ENCODE measurements at places on chromosomes 1 and 21.

DNA sequence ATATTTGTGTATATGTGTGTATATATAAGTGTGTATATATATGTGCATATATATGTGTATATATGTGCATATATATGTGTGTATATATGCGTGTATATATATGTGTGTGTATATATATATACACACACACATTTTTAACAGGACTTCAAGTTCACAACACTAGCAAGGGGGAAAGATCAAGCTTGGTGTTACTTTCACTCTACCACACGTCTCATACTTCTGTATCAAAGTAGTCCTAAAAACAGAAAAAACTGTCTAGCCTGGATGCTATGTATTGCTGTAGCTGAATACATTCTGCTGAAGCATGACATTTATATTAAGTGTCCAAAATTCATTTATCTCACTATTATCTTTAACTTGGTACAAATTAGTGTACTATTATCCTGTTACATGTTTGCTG lies 17.9 kb upstream of the ATP6V1G3 start:
- no peak for DNase-seq

DNA sequence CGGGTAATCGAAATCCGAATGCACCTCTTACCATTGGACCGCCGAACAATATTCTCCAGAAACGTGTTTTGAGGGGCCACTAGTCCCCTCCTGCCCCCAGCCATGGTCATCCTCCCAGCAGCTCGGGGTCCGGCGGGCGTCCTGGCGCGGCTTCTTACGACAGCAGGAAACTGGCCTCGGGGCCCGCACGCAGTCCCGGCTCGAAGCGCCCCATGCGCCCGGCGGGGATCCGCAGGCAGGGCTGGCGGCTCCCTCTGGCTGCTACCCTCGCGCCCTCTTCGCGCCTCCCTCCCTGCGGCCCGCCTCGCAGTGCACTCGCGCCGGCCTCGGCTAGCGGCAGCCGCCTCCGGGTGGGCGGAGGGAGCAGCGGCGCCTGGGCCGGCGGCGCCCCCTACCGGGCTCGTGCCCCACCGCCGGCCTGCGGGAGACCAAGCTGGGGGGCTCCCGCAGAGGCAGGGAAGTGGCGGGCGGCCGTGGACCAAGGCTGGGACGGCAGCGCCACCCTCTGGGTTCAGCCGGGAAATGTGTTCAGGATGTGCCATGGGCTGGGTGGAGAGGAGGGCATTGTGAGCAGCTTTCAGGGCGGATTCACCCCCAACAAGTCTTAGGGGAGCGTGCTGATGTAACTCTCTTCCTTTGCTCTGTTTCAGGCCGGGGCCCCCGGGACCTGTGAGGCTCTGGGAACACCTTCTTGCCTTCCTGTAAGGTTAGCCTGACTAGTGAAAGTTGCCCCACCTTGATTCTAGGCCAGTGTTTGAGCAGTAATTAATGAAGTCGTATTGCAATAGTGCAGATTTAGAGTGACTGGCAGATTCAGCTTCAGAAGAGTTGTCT lies at the start of gene KCNH1:
Gene KCNH1, minus strand, starts transcription at position 313 of the 834 bp plus-strand sequence. Its CDS starts 203 bp downstream, at position 110.
- peak; percentile 96 for DNase-seq

GRCh38 chr1:206065547-206066145 lies 12.7 kb downstream of the RHEX start:
- no peak for DNase-seq

GRCh38 chr1:87113313-87113712 lies 198.9 kb downstream of the HS2ST1 start:
- no peak for DNase-seq

DNA sequence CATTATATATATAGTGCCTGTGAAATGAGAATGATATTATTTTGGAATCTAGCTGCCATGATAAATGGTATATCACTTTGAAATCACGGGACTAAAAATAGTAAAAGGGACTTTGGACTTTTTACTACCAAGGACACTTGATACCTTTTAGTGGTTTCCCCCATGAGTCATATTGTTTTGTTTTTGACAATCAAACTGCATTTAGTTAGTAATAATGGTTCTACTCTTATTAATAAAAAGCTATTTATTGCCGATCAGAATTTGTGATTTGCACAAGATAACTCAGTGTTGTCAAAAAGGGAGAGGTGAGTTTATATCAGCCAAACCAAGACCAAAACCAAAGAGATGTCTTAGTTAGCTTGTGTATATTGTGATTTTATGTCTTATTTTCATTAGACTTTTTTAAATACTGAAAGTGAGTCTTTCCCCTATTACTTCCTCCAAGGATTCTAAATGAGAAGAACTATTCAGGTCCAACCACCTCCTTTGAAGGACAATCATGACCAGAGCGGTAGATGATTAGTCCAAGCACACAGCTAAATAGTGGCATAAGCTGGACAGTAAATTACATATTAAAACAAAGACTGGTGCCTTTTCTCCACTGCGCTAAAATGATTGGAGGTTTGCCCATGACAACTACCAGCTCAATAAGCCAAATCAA lies 281.7 kb upstream of the ESRRG start:
- peak; percentile 86 for DNase-seq

- DNase-seq = no peak
Measured at GRCh38 chr1:86138746-86139145, 17.8 kb downstream of the COL24A1 start.

DNA sequence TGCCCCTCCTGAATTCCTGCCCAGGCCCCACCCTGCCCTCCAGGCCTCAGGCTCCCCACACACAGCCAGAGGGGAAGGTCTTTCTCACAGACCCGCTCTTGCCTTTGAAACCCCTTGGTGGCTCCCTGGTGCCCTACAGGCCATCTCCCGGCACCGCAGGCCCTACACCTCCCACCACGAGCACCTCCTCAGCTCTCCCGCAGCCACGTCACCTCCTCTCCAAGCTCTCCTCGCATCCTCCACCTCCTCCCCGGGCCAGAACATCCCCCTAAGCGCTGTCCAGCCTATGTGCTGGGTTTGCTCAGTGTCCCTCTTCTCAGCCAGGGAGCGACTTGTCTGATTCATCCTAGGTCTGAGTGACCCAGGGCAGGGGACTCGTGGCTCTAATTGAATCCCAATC lies 66.4 kb downstream of the DMRTB1 start:
- peak; percentile 36 for DNase-seq

DNA sequence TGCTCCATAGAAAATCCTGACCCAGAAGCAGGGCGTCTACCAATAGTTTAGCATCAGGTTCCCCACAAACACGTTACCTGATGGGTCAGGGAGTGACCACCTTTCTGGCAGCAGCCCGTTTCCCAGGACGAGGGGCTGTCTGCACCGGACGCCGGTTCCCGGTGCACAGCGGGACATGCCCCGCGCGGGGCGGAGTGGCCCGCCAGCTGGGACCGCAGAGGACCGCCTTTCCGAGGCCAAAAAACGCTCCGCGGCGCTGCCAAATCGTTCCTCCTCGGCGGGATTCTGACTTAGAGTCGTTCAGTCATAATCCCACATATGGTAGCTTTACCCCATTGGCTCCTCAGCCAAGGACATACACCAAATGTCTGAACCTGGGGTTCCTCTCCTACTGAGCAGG lies 126.1 kb downstream of the LIPI start:
- no peak for DNase-seq

- peak; percentile 78 for DNase-seq
Measured at GRCh38 chr1:175154629-175155472, 37.7 kb downstream of the KIAA0040 start.

DNA sequence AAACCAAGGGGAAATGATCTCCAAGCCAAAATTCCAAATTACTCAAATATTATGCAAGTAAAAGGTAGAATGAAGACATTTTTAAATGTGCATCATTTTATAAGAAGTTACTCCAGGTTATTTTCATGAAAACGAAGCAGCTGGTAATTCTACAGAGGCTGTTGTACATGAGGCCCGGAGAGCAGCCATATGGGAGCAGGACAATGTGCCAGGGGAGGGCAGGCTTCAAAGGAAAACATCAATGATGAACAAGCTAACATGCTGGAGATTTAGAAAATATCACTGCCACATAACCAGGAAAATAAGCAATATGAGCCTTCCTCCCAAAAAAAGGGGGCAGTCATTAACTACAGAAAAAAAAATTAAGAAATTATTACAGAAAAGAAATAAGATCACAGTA lies 109.1 kb downstream of the TIAM1 start:
- no peak for DNase-seq

DNA sequence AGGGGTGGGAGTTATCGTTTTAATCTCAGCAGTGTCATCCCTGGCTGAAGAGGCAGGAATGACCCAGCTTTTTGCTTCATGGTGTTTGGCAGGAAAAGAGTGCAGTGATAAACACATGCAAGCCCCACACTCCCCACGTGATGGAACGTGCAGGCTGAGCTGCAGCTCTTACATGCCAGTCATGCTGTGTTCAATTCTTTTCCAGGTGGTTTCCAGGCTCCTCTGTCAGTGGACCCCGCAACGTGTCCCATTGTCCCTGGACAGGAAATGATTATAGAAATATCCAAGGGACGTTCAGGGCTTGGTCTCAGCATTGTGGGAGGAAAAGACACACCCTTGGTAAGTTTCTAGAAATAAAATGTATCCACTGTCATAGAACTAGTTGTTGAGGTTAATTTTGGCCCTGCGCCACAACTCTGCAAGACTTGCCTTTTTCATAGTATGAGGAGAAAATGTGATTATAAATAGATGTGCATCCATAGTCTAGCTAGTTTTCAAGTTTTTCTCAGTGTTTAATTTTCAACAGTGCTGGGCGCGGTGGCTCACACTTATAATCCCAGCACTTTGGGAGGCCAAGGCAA lies 110.2 kb upstream of the L1TD1 start:
- DNase-seq = no peak

GRCh38 chr1:61090546-61091202 lies 8.3 kb downstream of the NFIA start:
- DNase-seq = no peak

DNA sequence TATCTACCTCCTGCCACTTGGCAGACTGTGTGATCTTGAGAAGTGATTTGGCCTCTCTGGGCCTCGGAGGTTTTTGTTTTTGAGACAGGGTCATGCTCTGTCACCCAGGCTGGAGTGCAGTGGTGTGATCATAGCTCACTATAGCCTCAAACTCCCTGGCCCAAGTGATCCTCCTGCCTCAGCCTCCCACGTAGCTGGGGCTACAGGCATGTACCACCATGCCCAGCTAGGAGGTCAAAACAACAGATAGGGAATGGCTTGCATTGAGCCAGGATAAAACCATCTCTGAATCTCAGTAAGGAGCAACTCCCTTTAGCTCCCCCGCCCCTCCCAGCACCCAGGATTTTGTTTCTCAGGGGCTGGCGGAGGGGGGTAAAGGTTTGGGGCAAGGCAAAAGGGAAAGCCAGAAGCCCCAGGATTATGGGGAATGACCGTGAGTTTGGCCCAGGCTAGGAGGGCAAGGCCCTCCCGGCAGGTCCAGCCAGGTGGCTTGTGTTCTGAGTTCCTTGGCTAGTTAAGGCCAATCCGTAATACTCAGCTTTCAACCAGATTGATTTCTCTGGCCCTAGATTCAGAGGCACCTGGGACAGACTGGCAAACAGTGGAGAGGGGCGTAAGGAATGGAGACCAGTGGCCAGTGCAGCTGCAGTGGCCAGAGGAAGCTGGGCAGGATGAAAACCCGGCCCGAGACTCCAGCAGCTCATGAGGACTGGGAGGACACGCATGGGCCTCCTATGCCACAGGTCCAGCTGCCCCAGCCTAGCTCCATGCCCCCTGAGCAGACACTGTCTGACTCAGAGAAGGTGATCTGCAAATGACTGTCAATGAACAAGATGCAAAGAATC lies 130.1 kb downstream of the DMRTB1 start:
- DNase-seq = no peak

DNA sequence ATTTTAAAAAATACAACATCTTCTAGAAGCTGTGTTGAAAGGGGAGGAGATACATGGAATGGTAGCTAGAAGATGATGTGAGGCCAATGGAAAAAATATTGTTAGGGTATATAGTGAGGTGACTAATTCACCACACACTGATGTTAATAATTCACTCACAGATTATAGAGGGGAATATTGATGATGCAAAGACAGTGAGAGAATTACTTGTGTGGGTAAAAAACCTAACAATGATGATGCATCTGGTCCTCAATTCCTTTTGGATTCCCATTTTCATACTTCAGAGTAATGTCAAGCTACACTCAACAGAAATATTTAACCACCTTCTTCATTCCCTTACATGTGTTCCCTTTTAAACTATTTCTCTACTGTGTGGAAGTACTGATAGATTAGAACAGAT lies 169.5 kb upstream of the DPYD start:
- no peak for DNase-seq

DNA sequence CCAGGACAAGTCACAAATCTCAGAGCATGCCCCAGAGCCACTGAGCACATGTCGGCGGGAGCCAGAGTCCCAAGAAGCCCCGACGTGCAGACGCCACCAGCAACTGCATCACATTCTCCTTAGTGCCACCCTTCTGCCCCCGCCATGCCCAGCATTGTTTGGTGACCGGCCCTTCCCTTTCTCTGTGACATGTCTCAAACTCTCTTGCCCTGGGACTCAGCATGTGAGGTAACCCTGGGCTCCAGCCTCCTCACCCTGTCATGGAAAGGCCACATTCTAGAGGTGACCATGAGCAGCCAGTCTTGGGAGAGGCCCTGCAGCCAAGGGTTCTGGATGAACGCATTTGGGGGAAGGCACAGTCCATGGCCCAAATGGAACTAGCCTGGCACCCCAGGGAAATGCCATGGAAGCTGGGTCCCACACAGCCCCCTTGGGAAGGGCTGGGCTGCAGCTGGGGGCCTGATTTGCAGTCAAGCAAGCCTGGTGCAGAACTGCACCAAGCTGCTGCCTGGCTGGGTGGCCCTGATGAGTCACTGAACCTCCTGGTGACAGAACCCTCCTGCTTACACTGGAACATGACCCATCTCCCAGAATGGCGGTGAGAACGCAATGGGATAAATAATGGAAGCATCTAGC lies 94.4 kb downstream of the ITPKB start:
- DNase-seq = peak; percentile 41

DNA sequence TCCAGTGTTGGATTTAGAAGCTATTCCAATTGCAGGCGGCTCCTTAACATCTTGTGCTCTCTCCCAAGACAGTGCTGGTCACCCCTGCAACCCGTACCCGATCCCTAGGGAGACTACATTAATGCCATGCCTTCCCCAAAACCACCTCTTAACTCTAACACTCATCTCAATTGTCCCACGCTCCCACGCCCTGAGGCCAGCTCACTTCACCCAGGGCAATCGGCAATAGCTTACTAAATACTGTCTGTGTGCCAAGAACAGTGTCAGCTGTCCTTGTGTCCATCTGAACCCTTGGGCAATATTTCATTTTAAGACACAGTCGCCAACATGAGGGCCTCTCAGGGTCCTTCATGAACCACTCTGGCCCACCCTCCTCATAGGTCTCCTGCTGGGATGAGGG lies 13.9 kb downstream of the C1orf198 start:
- DNase-seq = no peak

- no peak for DNase-seq
Measured at GRCh38 chr1:29939079-29939478, 702.8 kb downstream of the PTPRU start.

- DNase-seq = no peak
Measured at GRCh38 chr1:233189526-233189925, 106.0 kb downstream of the PCNX2 start.

All from DMS53 (cell line).